ENCODE measurements at places on chromosomes 16 and 17. TPM values are rescaled to one million over a fixed set of nuclear protein-coding genes. Genes with fewer than 3 reads are reported as not detected.

Gene ABCA8
- 43.6 TPM for polyA plus RNA-seq

Gene PRKCB
- 8.9 TPM for polyA plus RNA-seq

Gene MT4
- not detected for polyA plus RNA-seq

Gene ALDOC
- 34.2 TPM for polyA plus RNA-seq

Gene KIF18B
- 0.20 TPM for polyA plus RNA-seq

Gene RAC3
- polyA plus RNA-seq: 5.9 TPM

Gene HBA1
- polyA plus RNA-seq: 9.7 TPM

Gene KRTAP4-1
- polyA plus RNA-seq: not detected

Gene SSTR5
- polyA plus RNA-seq: 0.20 TPM

Gene DCUN1D3
- polyA plus RNA-seq: 6.8 TPM

Gene SLC5A10
- 0.05 TPM for polyA plus RNA-seq

Gene MYL4
- 0.53 TPM for polyA plus RNA-seq

Gene TVP23C
- 2.7 TPM for polyA plus RNA-seq

Gene KCNG4
- polyA plus RNA-seq: not detected

Gene KREMEN2
- polyA plus RNA-seq: not detected

Gene MPV17L
- 4.4 TPM for polyA plus RNA-seq

Gene MCRIP1
- 190 TPM for polyA plus RNA-seq

Gene TOP2A
- polyA plus RNA-seq: 1.5 TPM

Gene MT1F
- 10.3 TPM for polyA plus RNA-seq

Gene REXO5
- polyA plus RNA-seq: 3.0 TPM

Gene FN3K
- 13.4 TPM for polyA plus RNA-seq

Gene SEPTIN1
- 3.5 TPM for polyA plus RNA-seq

Gene TPSB2
- 80.3 TPM for polyA plus RNA-seq

Data from urinary bladder (tissue), 4 donors.